NAMALWA (cell line): ENCODE measurements at places on chromosomes 11 and 22.
A peak's percentile ranks its signal among the peaks of the same experiment; 100 is the strongest.

- no peak for DNase-seq
Observed at GRCh38 chr11:16001899-16002426, 354.4 kb downstream of the SOX6 start.

DNA sequence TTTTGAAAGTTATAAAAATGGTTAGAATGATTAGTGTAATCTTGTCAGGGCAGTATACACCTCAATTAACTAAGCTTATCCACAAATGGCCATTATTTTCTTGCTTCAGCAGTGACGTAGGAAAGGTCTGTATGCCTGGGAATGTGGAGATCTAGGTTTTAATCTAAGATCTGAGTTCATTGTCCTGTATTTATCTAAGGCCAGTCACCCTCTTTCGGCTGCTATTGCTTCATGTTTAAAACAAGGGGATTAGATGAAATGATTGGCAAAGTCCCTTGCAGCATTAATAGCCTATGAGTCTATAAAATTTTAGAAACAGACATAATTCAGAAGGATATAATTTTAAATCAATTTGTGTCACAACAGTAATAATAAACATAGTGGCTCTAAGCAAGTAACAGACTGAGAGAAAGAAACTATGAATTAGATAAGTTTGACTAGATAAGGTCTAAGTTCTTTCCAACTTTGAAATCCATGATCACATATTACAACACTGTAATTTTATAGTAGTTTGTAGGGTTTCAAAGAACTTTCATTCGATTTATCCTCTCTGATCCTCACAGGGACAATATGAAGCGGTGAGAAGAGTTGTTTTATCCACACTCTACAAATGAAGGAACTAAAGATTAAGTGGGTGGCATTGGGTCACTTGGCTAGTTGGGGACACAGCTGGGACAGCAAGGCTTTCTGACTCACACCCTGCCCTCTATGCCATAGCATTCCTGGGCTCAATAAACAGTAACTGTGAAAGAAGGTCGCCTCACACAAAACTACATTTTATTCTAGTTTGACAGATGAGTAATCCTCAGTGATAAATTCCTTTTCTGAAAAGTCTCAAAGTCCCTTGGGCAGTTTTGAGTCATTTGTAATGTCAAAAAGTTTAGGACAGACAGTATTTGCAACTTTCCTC lies 60.6 kb upstream of the RDX start:
- DNase-seq, result no peak

DNA sequence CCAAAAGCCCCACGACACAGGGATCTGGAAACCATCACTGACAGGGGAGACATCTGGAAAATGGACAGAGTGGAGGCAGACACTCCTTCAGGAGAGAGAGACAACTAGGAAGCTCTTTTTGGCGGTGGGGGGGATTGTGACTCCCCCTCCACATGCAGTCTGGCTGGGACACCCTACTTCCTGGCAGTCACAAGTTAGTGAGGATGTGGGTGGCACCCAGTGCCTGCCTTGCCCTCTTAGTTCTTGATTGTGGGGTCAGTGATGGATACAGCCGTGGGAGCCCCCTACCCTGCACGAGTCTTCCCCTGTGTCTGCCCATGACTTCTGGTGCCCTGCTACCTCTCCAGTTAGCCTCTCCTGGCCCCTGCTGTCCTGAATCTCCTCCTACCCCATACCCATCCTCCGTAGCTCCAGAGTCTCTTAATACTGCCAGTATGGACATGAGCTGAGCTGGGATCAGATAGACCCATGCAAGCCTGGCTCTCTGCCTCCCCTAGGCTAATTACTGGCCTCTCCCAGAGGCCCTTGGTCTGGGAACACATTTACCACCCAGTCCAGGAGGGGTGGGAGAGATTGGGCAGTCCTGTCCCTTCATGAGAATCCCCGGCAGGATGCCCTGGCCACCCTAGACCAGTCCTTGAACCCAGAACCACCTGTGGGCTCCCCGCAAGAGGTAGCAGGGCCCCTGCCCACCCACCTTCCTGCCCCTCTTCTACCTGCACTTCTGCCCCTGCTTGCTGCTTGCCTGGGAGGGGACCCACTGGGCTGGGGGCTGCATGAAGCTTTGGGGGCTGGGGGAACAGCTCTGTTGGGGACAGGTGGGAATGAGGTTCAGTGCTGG lies 22.8 kb downstream of the RHBDD3 start:
- no peak for DNase-seq

GRCh38 chr11:70873736-70874412 lies 378.5 kb downstream of the SHANK2 start:
- DNase-seq, result no peak

DNA sequence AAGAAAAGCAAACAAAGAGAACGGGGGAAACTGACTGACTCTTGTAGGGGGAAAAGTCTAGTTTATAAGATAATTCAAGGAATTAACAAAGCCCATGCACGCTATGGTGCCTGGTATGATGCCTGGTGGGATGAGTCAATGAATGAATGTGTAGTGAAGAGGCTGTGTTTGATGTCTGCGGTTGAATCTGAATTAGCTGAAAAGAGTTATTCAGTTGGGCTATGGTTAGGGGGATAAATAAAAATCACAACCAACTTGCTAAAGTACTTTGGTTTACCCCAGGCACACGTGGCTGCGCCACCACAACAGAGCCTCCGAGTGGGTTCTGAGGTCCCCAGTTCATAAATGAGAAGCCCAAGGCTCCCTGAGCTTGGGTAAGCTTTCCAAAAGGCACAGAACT lies 369.3 kb upstream of the SYN3 start:
- DNase-seq, result no peak

GRCh38 chr11:35207471-35208403 lies 68.8 kb downstream of the CD44 start:
- DNase-seq, result no peak

GRCh38 chr11:103619938-103620337 lies 416.5 kb upstream of the DDI1 start:
- no peak for DNase-seq

DNA sequence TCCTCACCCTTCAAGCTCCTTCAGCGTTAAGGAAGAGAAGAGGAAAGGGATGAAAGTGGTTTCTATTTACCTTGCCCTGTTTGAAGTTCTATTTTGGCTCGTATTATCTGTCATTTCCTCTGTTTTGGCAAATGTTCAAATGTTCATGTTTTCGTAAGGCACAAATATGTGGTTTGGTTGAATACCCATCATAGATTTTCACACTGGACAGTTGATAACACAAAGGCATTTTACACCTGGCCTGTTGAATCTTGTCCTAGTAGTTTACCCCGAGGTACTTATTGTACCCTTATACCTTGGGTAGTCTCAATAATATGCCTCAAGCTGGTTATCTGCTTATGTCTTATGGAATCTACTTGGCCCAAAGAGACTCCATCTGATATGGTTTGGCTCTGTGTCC lies 706.9 kb downstream of the METTL15 start:
- DNase-seq, result no peak

- peak; percentile 44 for DNase-seq
Observed at GRCh38 chr11:48013269-48013901, 33.0 kb downstream of the PTPRJ start.

- DNase-seq, result no peak
Observed at GRCh38 chr11:106471276-106471675, 393.8 kb downstream of the AASDHPPT start.

GRCh38 chr11:116130122-116130521 lies 625.9 kb upstream of the CADM1 start:
- DNase-seq, result no peak

- DNase-seq, result no peak
Observed at GRCh38 chr22:31339148-31339832, 6.9 kb downstream of the PATZ1 start.

GRCh38 chr11:15093432-15093831 lies 20.0 kb downstream of the CALCB start:
- DNase-seq, result peak; percentile 15

- no peak for DNase-seq
Observed at GRCh38 chr22:26897384-26897783, 240.0 kb downstream of the MIAT start.

- DNase-seq, result no peak
Observed at GRCh38 chr22:20436307-20436767, 1.3 kb downstream of the SCARF2 start.

DNA sequence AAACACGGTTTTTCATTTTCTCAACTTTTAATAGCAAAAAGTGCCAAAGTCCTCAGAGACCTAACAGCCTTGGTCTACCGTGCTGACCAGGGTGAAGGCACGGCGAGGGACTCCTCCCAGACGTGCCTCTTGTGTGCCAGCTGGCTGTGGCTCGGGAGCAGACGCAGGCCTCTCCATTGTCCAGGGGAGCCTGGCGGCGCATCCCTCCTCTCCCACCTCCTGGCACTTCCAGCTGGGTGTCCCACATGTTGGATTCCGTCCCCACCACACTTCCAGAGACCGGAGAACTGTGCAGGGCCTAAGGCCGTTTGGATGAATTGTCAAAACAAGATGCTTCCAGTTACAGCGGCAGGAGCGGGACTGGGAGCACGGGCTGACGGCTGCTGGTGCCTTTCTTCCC lies 11.6 kb downstream of the CDPF1 start:
- DNase-seq, result no peak

- no peak for DNase-seq
Observed at GRCh38 chr22:36562261-36562835, 33.4 kb upstream of the EIF3D start.
